MM.1S (cell line): ENCODE measurements at places on chromosomes 7 and 10.

GRCh38 chr7:127751062-127751461 is 99.1 kb downstream of the SND1 start:
- no peak for DNase-seq
- H3K27ac ChIP-seq, result no peak overlapping the region
- H3K36me3 ChIP-seq, result peaks cover 11% of the 10 kb centered on the region; the same call in 1 of the 2 replicates
- no peaks in the 10 kb centered on the region for H3K27me3 ChIP-seq

DNA sequence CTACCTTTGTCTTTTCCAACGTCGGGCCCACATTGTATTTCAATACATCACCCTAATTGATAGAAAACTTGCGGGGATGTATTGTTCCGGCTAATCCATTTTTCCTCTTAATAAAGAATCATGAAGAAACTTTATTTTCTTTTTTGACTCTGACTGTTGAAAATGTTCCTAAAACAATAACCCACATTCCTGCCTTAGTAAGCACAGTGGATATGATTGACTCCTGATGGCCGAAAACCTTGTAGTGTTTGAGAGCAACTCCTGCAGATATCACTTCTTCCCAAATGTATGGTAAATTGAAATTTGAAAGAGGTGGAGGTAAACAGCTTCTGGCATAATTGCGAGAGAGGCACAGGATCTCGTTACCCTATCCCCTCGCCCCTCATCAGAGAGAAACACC is 65.7 kb downstream of the BICC1 start:
- DNase-seq, result no peak
- no peaks in the 10 kb centered on the region for H3K27me3 ChIP-seq
- no peaks in the 10 kb centered on the region for H3K4me1 ChIP-seq
- H3K4me3 ChIP-seq, result no peak overlapping the region

DNA sequence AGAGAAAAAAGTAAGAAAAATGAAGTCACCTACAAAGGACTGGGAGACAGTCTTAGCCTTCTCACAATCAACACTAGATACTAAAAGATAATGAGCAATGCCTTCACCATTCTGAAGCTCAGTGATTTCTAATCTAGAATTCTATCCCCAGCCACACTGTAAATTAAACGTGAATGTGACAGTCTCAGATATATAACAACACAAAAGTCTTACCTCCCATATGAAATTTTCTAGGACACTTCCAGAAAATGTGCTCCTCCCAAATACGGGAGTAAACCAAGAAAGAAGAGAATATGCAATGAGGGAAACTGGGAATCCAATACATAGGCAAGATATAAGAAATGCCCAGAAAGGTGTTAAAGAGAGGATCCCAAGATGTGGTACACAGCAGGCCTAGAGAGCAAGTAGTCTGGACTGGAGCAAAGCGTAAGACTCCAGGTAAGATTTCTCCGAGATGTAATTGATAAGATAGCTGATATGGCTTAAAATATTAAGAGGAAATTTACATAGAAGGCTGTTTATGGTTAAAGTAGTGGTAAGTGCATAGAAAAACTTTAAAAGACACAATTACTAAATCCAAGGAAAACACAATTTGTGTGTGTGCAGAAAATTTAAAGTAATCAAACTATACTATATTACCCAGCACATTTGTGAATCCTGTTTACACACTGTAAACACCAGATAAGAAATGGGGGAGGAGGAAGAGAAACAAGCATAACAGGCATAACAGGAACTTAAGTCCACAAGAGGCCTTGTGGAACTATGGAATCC is 44.1 kb downstream of the SGMS1 start:
- H3K36me3 ChIP-seq, result no peaks in the 10 kb centered on the region
- DNase-seq, result no peak
- H3K4me1 ChIP-seq, result peaks cover 5% of the 10 kb centered on the region; the same call in 1 of the 2 replicates
- H3K27ac ChIP-seq, result no peak overlapping the region

- DNase-seq, result no peak
- H3K27ac ChIP-seq, result no peak overlapping the region
- H3K36me3 ChIP-seq, result no peaks in the 10 kb centered on the region
- H3K27me3 ChIP-seq, result no peaks in the 10 kb centered on the region
- no peak overlapping the region for H3K4me3 ChIP-seq
- no peaks in the 10 kb centered on the region for H3K4me1 ChIP-seq
Observed at GRCh38 chr7:103387242-103387641, 39.8 kb downstream of the PSMC2 start.

- H3K4me1 ChIP-seq, result no peaks in the 10 kb centered on the region
- no peaks in the 10 kb centered on the region for H3K36me3 ChIP-seq
- no peaks in the 10 kb centered on the region for H3K27me3 ChIP-seq
- DNase-seq, result no peak
- no peak overlapping the region for H3K4me3 ChIP-seq
Observed at GRCh38 chr10:56943221-56943755, 582.2 kb upstream of the ZWINT start.

- H3K27ac ChIP-seq, result no peak overlapping the region
- DNase-seq, result no peak
- no peaks in the 10 kb centered on the region for H3K36me3 ChIP-seq
- no peaks in the 10 kb centered on the region for H3K27me3 ChIP-seq
- no peak overlapping the region for H3K4me3 ChIP-seq
- no peaks in the 10 kb centered on the region for H3K4me1 ChIP-seq
Observed at GRCh38 chr7:76998285-76998589, 33.9 kb downstream of the SPDYE17 start.

DNA sequence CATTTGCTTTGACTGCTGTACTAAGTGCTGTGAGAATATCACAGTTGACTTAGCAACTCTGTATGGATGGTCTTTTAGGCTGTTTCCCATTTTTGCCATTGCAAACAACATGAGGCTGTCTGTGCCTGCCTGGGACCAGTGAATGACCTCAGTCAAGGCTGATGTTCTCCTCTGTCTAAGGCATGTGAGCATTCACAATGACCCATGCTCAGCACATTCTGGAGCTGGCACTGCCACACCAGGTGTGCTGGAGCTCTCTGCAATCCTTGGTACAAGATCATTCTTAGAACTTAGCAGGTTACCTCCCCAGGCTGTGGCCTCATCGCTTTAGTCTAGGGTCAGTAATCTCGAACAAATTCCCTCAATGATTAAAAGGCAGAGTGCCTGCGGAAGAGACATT is 61.9 kb downstream of the SH3PXD2A start:
- no peak for DNase-seq
- no peaks in the 10 kb centered on the region for H3K4me1 ChIP-seq
- H3K36me3 ChIP-seq, result no peaks in the 10 kb centered on the region
- no peak overlapping the region for H3K4me3 ChIP-seq
- no peak overlapping the region for H3K27ac ChIP-seq

DNA sequence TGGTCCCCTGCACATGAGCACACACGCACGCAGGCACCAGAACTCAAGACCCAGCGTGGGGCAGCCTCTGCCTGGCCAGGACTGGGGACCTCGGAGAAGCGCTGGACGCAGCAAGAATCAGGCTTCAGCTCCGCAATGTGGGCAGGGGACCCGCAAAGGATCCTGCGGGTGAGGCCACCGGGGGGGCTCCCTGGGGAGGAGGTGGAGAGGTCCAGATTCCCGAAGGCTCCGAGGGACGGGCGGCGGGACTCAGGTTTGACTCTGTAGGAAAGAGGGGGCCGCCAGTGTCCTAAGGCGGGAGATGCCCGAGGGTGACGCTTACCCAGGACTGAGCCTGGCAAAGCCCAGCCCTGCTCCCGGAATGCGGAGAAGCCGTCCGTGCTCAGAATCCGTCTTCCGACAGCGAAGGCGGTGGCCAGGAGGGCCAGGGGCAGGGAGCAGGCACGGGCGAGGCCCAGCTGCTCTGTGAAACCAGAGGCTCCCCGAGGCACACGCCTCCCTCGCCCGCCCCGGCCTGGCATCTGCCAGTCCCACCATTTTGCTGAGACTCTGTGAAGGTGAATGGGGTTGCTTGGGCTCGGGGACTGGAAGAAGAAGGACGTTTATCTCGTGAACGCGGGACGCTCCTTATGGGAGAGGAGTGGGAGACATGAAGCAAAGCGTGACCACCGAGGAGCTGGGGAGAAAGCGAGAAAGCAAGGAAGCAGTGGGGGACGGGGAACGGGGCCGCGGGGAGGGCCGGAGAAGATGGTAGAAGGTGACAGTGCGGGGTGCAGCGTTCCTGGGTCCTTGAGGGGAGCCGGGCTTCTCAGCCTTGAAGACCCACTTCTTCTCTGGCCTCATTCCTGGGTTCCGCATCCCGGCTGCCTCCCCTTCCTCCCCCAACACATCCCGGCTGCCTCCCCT is 489.2 kb downstream of the PTPRN2 start:
- no peak overlapping the region for H3K27ac ChIP-seq
- no peak overlapping the region for H3K4me3 ChIP-seq
- no peaks in the 10 kb centered on the region for H3K36me3 ChIP-seq
- DNase-seq, result no peak

DNA sequence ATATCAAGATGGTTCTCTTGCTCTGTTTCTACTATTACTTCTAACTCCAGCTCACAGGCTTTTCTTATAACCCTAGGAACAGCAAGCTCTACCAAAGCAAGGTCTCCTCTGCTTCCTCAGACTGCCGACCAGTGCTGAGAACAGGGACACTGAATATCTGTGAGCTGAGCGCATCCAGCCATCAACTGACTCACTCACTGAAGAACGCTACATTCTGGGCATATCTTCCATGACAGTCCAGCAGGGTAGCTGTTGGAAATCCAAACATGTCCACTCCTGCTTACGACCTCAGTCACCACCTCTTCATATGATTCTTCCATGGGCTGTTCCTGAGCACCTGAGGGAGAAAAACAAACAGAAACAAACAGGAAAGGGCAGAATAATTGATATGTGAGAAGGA is 2.8 kb downstream of the ZNF32 start:
- H3K4me1 ChIP-seq, result no peaks in the 10 kb centered on the region
- no peak overlapping the region for H3K4me3 ChIP-seq
- no peak overlapping the region for H3K27ac ChIP-seq

GRCh38 chr7:77348371-77348813 is 67.8 kb downstream of the GSAP start:
- peaks cover 5% of the 10 kb centered on the region for H3K4me1 ChIP-seq
- H3K27me3 ChIP-seq, result no peaks in the 10 kb centered on the region
- H3K27ac ChIP-seq, result no peak overlapping the region
- no peak for DNase-seq

GRCh38 chr7:139993592-139993991 is 69.2 kb downstream of the PARP12 start:
- H3K27ac ChIP-seq, result no peak overlapping the region
- no peaks in the 10 kb centered on the region for H3K4me1 ChIP-seq

- peak; percentile 39 for DNase-seq
- H3K27ac ChIP-seq, result no peak overlapping the region
- no peaks in the 10 kb centered on the region for H3K4me1 ChIP-seq
- peaks cover 22% of the 10 kb centered on the region; the same call in 1 of the 2 replicates for H3K27me3 ChIP-seq
- no peak overlapping the region for H3K4me3 ChIP-seq
Observed at GRCh38 chr7:155190688-155191087, 107.0 kb upstream of the INSIG1 start.

GRCh38 chr7:84948634-84949033 is 238.2 kb downstream of the SEMA3D start:
- DNase-seq, result no peak
- no peaks in the 10 kb centered on the region for H3K36me3 ChIP-seq
- H3K4me3 ChIP-seq, result no peak overlapping the region
- H3K27me3 ChIP-seq, result no peaks in the 10 kb centered on the region
- H3K27ac ChIP-seq, result no peak overlapping the region

- no peak for DNase-seq
- H3K4me3 ChIP-seq, result peak overlapping the region; percentile 90
- no peaks in the 10 kb centered on the region for H3K27me3 ChIP-seq
- H3K27ac ChIP-seq, result no peak overlapping the region
Observed at GRCh38 chr7:130669085-130669700, 645 bp upstream of the COPG2 start.

DNA sequence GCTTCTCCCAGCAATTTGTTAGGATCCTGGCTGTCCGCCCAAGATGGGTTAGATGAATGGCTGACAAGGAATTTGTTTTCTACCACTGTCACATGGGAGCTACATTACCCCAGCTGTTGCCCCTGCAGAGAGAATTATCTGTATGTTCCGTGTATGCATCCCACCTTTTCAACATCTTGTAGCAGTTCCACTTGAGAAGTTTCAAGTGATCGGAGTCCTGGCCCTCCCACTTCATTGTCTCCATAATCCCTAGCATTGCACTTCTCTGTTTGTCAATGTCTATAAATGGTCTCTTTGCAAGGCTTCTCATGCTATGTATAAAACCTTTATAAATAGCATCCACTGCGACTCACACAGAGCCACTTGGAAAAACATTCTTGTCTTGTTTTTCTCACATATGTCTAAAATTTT is 972.5 kb downstream of the CNTNAP2 start:
- no peak overlapping the region for H3K4me3 ChIP-seq
- H3K27ac ChIP-seq, result no peak overlapping the region
- no peaks in the 10 kb centered on the region for H3K4me1 ChIP-seq

- H3K4me3 ChIP-seq, result no peak overlapping the region
- no peaks in the 10 kb centered on the region for H3K27me3 ChIP-seq
- no peak for DNase-seq
- no peaks in the 10 kb centered on the region for H3K36me3 ChIP-seq
- H3K4me1 ChIP-seq, result no peaks in the 10 kb centered on the region
Observed at GRCh38 chr7:28136885-28137284, 43.7 kb downstream of the JAZF1 start.

DNA sequence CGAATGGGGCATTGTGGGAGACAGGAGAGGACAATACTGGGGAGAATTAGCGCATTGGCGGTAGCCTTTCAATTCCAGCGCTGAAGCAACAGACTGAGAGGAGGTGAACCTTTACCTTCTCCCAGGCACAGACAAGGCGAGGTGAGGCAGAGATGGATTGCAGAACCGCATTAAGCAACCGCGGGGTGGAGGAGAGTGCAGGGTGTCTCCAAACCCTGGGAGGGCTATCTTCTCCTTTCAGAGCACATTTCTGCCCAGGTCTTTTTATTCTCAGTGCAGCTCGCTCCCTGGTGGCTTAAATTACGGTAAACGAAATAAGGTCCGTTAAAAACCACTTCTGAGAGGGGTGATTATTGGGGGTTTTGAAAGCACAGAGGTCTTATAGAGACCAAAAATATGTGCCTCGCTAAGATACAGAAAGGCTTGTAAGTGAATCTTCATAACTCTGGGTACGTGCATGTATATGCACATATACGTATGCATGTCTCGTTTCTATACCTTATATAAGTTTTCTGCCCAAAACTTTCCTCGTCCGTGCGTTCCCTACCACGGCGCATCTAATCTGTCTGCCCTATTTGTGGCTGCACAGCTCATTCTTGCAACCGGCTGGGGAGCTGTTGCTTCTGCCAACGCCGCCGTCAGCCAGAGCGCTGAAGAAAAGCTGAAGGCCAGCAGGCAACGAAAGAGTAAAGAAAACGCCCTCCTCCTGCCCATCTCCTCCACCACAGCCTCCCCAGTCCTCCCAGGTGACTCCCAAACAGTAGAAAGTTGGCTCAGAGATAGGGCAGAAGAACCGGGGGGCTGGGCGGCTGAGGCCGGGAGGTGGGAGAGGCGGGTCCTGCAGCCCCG is 895 bp upstream of the ZNF804B start:
- peak overlapping the region; percentile 55 for H3K4me3 ChIP-seq
- no peak overlapping the region for H3K27ac ChIP-seq
- no peaks in the 10 kb centered on the region for H3K4me1 ChIP-seq
- H3K36me3 ChIP-seq, result no peaks in the 10 kb centered on the region
- peak; percentile 43 for DNase-seq
- no peaks in the 10 kb centered on the region for H3K27me3 ChIP-seq

- H3K36me3 ChIP-seq, result no peaks in the 10 kb centered on the region
- H3K27me3 ChIP-seq, result no peaks in the 10 kb centered on the region
- no peak for DNase-seq
- peaks cover 6% of the 10 kb centered on the region; the same call in 1 of the 2 replicates for H3K4me1 ChIP-seq
- no peak overlapping the region for H3K27ac ChIP-seq
- H3K4me3 ChIP-seq, result no peak overlapping the region
Observed at GRCh38 chr10:72645263-72645858, 19.5 kb upstream of the MICU1 start.
